ENCODE measurements at places on chromosomes 1 and 21.

GRCh38 chr1:118116401-118116800 lies 68.6 kb downstream of the SPAG17 start:
- no peak for DNase-seq

DNA sequence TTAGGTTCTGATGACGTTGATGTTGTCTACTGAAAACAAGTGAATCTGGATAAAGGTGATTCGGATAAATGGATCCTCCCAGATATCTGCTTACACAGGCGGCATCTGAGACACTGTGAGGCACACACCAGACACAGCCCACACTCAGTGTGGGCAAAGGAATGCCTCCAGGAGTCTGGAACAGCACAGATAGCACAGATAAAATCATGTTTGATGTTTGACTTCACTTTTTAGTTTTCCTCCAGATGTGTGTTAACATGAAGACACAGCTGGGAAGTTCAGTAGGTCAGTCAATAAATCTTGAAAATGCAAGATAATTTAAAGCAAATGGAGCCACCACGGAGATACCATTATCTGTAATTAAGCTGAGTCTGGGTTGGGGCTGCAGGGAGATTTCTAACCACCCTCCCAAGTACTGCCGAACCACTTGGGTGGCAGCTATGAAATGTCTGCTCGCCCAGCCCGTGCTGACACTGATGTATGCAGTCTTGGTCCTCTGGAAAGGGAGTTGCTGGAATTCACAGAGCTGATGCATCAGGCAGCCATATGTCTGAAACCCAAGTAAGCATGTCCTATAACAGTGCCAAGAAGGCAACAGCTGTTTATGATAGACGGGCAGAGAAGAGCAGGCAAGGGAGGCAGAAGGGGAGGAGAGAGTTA lies 11.7 kb downstream of the CAPN9 start:
- DNase-seq = no peak

- DNase-seq = no peak
These were observed 12.4 kb downstream of the LEPR start for GRCh38 chr1:65432918-65433317.

- no peak for DNase-seq
These were observed 42.4 kb downstream of the GLUL start for GRCh38 chr1:182348961-182349747.

GRCh38 chr1:233252441-233252840 lies 43.1 kb downstream of the PCNX2 start:
- no peak for DNase-seq

- DNase-seq = no peak
These were observed 315.3 kb upstream of the DUSP10 start for GRCh38 chr1:222057162-222057561.

DNA sequence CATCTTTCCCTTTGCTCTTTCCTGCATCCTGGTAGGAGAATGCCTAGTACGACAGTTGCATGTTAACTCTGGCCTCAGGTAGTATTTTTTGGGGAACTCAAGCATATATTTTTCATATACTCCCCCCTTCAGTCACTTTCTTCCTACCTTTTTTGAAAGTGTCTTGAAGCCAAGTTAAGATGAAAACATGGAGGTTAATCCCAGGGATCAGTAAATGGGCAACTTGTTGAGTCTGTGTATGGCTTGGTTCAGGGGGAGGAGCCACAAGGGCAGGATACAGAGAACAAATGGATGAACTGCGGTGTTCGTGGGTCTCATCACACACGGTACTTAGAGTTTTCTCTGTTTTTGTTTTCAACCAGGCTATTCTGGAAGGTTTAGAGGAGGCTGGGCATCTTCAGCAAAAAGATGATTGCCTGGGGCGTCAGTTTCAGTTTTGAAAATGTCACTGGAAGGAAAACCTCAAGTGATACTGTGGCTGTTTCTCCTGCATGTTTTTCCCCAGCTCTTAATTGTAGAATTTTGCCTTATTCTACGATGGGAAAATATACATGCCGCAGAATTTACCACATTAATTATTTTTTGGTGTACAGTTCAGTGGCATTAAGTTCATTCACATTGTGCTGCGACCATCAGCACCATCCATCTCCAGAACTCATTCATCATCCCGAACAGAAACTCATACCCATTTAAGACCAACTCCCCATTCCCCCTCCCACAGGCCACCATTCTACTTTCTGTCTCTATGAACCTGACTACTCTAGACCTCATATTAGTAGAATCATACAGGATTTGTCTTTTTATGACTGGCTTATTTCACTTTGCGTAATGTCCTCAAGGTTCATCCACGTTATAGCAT lies 71.5 kb downstream of the MAP10 start:
- no peak for DNase-seq

Data from stimulated activated CD4-positive, alpha-beta T cell treated with anti-CD3 and anti-CD28 coated beads, TNF-alpha, amount 100 ng/mL, for 1 hour (primary cell).